ENCODE measurements at places on chromosomes 6 and 20.

- no peak for DNase-seq
Measured at GRCh38 chr6:21596949-21597682, 3.6 kb downstream of the SOX4 start.

DNA sequence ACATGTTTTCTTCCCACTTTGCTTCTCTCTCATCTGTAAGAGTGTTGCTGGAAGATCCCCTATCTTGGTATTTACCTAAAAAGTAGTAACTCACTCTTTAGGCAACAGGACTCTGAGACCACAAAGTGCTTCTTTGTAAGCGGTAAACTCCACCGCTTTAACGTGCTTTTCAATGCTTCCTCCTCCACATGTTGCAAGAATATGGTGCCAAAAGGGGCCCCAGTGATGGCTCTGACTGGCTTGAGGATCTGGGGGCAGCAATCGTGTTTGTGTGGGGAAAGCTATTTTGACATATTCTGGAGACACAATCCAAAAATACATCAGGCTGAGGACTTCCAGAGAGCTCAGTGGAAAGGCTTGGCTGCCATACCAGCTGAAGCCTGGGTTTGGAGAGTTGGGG, 12.4 kb upstream of the CPNE5 start:
- no peak for DNase-seq

- no peak for DNase-seq
Measured at GRCh38 chr20:53621482-53622246, 28.0 kb upstream of the ZNF217 start.

DNA sequence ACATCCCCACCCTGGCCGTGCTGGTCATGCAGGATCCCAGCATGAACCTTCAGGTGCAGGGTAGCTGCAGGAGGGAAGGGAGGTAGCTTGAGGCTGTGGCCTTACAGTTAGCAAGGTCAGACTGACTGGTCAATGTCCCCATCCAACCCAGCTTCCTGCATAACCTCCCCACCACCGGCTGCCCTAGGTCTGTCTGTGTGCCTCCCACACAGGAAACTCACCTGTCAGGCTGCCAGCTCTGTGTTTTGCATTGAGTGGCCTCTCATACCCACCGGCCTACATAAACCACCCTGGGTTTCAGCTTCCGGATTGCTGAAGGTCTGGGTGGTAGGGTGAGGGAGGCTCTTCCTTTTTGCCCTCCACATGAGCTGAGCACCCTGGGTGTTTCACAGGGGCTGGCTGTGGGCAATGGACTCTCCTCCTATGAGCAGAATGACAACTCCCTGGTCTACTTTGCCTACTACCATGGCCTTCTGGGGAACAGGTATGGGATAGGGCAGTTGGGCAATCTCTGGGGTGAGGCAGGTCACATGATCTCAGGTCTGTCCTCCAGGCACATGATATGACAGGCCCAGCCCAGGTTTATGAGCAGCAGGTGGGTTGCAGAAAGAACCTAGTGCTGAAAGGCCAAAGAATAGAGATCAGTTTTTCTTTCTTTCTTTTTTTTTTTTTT, 1.8 kb downstream of the CTSA start:
- no peak for DNase-seq

DNA sequence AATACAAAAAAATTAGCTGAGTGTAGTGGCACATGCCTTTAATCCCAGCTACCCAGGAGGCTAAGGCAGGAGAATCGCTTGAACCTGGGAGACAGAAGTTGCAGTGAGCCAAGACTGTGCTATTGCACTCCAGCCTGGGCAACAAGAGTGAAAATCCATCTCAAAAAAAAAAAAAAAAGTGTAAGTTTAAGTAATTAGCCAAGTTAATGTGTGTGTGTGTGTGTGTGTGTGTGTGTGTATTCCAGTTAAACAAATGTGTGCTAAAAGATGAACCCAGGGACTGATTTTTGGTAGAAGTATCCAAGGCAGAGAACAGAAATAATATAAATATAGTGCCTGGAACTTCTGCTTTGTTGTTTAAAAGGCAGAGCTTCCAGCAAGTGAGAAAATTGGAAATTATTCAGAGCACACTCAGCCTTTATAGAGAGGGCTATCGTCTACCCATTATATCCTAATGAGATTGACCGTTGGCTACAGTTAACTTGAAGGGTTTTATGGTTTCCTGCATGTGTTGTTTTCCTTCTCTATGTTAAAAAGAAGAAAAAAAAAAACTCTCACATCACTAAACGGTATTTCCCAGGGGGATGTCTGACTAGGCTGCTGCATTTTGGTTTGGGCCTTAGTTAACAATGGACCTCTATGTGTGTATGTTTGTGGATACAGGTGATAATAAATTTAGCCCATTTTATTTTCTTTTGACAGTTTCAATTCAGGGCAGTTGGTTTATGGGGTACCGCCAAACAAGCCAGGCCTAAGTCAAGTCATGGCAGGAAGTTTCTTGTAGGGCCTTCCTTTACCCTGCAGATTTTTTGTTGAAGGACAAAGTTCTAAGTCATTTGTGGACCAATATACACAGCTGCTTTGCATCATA, 9.8 kb downstream of the SOX4 start:
- DNase-seq = no peak

DNA sequence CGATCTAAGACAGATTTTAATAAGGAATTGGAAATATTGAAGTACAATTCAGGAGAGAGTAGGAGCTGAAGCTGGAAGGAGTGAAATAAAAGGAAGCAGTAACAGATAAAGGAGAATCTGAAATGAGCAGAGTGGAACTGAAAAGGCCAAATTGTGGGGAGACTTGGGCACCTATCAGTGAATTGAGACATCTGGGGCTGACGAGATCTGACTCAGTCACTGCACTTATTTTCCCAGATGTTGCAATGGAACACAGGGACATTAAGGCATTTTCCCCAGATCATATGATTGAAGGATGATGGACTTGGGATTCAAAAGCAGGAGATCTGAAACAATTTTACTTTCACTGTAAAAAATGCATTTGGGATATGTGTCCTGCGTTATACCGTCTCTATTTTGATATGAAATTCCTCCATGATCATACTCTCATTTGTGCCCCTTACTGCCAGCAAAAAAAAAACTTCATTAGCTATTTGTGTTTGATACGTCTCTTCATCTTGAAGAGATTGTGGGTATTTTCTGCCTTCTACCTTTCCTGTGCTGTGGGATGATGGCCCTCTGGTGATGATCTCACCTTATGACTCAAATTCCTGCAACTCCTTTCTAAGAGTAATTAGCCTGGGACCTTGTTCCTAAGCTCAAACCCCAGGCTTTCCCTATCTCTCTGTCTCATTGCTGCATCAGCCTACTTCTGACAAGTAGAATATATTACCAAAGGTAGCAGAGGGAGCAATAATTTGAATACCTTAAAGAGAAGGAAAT, 278.5 kb upstream of the MAN1A1 start:
- no peak for DNase-seq

- no peak for DNase-seq
Measured at GRCh38 chr6:161011492-161012480, 20.2 kb downstream of the MAP3K4 start.

DNA sequence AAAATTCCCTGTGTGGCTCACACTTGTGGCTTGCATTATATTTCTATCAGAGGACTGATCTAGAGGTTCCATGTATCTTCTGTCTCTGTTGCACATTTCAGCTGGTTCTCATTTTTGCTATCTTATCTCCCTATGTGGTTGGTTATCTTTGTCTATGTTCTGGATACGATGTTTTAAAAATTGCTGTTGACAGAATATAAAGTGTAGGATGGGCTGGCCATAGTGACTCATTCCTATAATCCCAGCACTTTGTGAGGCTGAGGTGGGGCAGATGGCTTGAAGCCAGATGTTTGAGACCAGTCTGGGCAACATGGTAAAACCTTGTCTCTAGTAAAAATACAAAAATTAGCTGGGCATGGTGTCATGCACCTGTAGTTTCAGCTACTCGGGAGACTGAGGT, 9.9 kb upstream of the ULBP3 start:
- DNase-seq = no peak

DNA sequence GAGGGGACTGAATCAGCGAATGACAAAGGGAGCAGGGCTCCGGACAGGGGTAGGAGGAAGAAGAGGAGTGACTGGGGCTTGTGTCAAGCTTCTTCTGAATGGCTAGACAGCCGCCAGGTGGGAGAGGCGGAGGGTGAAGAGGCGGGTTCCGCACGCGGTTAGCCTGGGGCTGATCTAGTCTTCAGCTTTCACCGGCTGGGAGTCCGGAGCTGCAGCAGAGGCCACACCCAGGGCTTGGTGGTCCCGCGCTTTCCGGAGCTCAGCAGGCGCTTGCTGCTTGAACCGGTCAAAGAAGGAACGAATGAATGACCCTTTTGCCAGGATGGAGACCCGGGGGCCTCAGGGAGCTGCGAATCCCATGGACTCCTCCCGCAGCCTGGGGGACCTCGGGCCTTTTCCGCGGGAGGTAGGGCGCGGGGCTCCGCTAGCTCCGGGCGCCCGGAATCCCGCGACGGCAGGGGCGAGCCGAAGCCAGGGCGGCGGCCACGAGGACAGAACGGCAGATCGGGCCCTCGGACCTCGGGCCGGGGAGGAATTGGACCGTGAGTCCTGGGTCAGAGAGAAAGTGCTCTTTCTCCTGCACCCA, at the start of gene C6orf141:
C6orf141 (plus strand) TSS at position 177 of the 586 bp plus-strand sequence; CDS start at position 302, 125 bp downstream.
- DNase-seq = no peak

GRCh38 chr20:11375966-11376365, 541.7 kb upstream of the BTBD3 start:
- DNase-seq = no peak

GRCh38 chr20:19875376-19876221, 117.5 kb downstream of the RIN2 start:
- DNase-seq = no peak

DNA sequence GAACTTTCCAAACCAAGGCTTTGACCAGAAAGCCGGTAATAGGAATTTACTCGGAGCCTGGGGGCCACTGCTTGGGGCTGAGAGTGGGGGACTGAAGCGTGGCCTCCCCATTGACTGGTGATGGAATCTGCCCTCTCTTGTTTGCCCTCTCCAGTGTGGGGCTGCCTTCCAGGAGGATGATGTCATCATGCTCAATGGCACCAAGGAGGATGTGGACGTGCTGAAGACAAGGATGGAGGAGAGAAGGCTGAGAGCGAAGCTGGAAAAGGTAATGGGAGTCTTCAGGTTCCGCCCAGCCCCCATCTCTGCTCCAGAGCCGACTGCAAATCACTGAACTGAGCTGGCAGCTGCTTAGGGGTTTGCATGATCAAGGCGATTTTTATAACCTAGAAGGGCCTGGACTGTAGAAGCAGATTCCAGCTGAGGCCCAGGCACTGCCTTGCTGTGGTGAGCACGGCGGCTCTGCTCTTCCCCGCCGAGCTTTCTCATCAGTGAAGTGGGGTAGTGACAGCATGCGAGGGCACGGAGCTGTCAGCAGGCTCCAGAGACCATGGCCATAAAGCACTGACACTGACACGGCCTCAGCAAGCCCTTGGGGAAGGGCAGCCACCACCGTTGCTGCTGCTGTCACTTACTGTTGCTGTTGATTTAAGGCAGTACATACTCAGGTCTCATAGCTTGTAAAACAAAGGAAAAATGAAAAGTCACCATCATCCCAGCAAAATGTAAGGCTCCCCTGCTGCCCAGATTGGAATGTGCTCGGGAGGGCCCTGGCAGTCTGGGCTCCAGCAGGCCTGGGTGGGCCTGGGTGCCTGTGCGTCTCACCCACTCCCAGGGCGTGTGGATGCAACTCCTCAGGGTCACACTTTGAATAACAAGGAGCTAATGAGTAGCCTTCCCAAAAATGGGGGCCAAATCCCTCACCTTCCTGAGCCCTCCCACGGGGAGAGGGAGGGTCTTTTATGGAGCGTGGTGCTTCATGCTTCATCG, 11.1 kb upstream of the FAM209A start:
- no peak for DNase-seq

GRCh38 chr20:13029687-13030375, 21.1 kb downstream of the SPTLC3 start:
- no peak for DNase-seq

GRCh38 chr6:88116276-88116675, 49.9 kb downstream of the CNR1 start:
- DNase-seq = no peak

GRCh38 chr6:711925-712324, 19.0 kb upstream of the EXOC2 start:
- no peak for DNase-seq

DNA sequence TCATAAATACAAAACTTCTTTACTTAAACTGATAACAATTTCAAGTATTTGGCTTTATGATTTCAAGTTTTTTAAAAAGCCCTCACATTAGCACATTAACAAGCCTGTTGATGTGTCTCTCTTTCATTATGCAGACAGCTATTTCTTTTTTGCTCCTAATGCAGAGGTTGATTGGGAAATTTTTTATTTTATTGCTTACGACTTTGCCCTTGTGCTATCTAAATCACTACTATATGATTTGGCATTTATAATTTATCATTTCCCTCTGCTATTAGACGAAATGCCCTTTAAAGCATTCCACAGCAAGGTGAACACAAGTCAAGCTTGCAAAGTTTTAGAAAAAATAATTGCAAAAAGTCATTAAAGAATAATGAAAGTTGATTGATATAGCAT, 54.5 kb upstream of the REV3L start:
- DNase-seq = no peak

- DNase-seq = no peak
Measured at GRCh38 chr6:138559143-138559542, 59.8 kb upstream of the NHSL1 start.

All from NCI-H187 (cell line).